Fibroblast of the conjunctiva (primary cell): ENCODE measurements at places on chromosomes 2 and 18.

DNA sequence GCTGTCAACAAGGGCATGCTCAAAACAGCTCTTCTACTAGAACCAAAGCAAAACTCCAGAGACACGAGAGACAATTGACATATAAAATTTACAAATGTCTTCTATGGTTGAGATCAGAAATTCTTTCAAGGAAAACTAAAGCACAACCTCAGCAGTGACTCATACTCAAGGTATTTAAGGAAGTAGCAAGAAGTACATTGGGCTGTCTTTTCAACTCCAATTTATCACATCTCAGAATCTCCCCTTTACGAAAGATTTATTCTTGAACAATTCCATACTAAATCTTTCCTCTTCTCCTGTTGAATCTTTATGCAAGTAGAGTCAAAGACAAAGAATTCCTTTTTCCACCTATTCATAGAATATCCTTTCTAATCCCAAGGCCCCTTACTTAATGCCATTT lies 324.0 kb downstream of the IRS1 start:
- no peak for DNase-seq

- no peak for DNase-seq
Measured at GRCh38 chr18:78754311-78755043, 225.1 kb upstream of the SALL3 start.

- peak; percentile 55 for DNase-seq
Measured at GRCh38 chr2:152354909-152355308, 19.9 kb downstream of the FMNL2 start.

- DNase-seq: no peak
Measured at GRCh38 chr2:46390901-46391395, 88.4 kb upstream of the TMEM247 start.

DNA sequence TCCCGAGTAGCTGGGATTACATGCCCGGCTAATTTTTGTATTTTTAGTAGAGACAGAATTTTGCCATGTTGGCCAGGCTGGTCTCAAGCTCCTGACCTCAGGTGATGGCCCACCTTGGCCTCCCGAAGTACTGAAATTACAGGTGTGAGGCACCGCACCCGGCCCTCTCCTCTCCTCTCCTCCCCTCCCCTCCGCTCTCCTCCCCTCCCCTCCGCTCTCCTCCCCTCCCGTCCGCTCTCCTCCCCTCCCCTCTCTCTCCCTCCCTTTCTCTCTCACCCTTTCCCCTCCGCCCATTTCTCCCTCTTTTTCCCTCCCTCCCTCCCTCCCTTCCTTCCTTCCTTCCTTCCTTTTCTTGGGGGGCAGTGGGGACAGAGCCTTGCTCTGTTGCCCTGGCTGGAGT lies 28.4 kb downstream of the CD8B start:
- no peak for DNase-seq

- no peak for DNase-seq
Measured at GRCh38 chr2:210798180-210798579, 241.8 kb downstream of the CPS1 start.

DNA sequence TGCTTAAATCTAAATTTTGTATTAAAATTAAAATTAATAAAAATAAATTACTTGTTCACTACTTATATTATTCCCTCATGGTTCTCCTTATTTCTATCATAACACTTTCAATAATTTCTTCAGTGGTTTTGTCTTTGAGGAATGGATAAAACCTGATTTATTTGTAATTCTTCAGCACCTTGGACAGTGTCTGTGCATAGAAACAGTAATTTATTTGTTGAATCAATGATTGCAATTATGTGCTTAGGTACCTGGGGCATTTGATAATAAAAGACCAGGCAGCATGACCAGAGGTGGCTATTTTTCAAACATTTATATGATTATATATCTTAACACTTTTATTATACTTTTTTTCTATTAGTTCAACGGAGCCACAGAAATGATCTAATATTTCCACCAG lies 1062.7 kb downstream of the DSC3 start:
- no peak for DNase-seq

DNA sequence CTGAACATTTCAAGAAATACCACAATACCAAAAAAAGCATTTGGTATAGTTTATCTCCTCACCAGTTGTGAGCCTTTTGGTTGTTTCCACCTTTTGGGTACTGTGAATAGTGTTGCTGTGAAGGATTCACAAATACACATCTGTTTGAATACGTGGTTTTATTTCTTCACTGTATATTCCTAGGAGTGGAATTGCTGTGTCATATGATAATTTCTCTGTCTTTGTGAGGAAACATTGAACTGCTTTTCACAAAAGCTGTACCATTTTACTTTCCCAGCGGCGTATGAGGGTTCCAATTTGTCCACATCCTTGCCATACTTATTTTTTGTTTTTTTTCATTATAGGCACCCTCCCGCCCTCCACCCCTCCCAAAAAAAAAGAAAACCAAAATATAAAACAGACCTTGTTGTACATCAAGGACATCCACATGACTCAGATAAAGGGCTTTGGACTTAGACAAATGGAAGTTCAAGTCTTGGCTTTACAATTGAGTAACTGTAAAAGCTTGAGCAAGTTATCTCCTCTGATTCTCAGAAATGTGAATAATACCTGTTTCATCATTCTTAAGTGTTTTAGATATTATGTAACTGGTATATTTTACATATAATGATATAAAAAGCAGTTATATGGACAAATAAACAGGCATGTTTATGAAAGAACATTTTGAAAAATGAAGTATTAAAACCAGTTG lies 19.0 kb downstream of the UBE2E3 start:
- no peak for DNase-seq

DNA sequence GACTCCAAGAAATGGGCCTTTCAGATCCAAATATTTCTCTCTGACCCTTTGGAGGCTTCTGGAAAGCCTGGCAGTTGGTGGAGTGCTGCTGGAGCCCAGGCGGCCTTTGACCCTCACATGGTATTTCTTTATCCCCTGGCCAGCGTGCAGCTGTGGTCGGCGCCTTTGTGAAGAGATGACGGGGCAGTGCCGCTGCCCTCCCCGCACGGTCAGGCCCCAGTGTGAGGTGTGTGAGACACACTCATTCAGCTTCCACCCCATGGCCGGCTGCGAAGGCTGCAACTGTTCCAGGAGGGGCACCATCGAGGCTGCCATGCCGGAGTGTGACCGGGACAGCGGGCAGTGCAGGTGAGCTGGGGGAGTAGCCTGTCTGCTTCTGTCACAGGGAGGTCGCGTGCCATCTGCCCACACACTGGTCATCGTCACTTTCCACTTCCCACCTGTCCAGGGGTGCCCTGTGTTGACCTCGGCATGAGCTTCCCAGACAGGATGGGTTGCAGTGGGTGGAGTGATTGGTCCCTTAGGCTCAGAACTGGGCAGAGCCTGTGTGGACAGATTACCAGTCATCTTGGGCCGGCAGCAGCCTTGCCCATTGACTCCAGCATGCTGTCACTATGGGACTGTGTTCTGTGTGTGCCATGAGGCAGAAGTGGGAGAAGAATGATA lies 158.2 kb downstream of the LAMA3 start:
- DNase-seq: no peak

GRCh38 chr2:181613241-181613640 lies 43.7 kb downstream of the CERKL start:
- no peak for DNase-seq

DNA sequence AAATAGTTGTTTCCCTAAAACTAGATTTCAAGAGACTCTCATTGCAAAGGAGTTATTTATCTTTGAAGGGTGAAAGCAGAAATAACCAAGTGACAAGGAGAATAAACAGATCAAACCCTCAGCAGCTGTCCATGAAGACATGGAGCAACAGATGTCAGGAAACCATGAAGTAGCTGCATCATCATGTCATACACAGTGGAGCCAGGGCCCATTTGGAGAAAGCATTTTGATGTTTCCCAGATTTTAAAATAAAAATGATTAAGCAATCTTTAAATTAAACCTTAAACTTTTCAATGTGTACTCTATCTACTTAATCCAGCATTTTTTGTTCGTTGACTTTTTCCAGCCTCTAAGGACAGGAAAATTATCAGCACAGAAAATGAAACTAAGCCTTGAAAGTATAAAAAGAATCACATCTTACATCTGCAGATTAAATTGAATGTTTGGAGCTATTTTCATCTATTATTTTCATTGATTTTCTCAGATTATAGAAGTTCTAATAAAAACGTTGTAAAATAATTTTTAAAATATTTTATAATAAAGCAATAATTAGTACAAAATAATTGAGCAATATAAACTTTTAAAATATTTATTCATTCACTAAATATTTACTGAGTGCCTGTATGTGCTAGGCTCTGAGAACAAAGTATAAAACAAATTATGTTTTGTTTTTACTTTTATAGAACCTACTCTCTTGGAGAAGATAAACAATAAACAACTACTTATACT lies 860.1 kb downstream of the BCL11A start:
- DNase-seq: no peak

GRCh38 chr2:197237291-197238042 lies 73.1 kb downstream of the ANKRD44 start:
- no peak for DNase-seq

- DNase-seq: no peak
Measured at GRCh38 chr2:50111067-50111466, 920.9 kb downstream of the NRXN1 start.

- DNase-seq: no peak
Measured at GRCh38 chr2:10254373-10255188, 48.1 kb upstream of the HPCAL1 start.

DNA sequence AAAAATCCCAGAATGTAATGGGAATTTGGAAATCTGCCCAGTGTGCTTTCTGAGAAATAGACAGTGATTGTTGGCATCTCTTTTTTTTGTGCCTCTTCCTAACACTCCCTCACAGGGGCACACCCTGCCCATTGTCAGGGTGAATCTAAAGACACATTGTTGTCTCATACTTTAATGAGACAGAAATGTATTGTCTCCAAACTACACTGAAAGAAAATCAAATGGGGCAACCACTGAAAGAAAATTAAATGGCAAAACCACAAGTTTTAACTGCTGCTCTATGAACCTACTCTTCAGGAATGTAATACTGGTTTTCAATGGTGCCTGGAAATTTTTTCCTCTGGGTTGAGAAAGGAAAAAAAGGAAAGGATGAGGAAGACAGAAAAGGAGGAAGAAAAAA lies 43.2 kb upstream of the GLS start:
- DNase-seq: no peak

DNA sequence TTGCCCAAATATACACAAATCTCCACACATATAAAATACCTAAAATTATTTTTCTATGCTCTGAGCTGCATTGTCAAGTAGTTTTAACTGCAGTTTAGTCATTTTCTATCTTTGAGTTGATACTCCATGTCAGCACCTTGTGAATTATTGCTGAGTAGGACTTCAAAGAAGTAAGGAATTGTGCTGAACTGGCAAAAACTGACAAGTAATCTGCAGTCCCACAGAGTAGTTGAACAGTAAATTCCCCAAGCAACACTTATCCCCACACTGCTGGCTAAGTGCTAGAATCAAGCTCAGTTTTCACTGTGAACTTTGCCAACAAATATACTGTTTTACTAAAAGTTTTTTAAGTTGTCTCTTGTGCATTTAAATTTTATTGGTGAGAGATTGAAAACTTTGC lies 141.8 kb upstream of the ST6GAL2 start:
- DNase-seq: no peak

- DNase-seq: no peak
Measured at GRCh38 chr2:96806468-96807126, 9.5 kb upstream of the CNNM3 start.

DNA sequence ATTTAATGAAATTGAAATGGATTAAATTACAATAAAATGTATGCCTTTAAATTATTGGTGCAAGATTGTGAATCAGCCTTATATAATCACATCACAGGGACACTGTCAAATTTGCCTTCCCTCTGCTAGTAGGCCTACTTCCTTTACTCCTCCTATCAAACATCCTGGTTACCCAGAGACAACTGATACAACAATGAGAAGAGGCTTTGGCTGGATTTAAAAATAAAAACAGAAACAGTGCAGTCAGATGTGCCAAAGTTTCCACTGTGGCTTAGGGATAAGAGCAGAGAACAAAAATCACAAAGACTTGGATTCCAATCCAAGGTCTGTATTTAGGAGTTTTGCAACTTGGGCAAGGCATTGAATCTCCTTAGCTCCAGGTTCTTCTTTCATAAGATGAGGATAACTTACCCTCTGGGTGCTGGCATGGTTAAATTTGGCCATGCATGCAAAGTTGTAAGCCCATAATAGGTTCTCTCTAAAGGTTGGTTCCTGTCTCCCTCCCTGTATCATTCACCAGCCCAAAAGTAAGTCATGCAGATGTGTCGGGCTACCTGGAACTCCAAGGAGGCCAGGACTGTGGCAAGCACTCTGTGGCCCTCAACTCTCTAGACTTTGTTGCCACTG lies 99.3 kb upstream of the LRATD1 start:
- no peak for DNase-seq

DNA sequence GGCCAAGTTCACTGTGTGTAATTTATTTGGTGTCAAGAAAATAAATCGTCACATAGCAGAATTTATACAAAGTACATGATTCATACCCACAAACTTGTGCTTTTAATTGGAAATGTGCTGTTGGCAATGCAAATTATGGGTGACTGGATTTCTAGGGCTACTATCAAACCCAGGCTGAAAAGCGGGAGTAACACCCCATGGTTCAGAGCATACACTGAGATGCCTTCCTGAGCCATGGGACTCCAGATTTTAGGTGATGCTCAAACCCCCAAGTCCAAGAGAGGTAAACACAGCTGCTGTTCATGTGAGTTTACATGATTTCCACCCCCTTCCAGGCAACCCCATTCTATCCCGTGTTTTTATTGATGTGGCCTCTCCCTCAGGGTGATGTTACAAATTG lies 565.9 kb upstream of the ID2 start:
- no peak for DNase-seq

GRCh38 chr2:39093218-39093898 lies 27.5 kb downstream of the SOS1 start:
- DNase-seq: no peak

GRCh38 chr2:115364093-115364492 lies 921.7 kb downstream of the DPP10 start:
- no peak for DNase-seq

DNA sequence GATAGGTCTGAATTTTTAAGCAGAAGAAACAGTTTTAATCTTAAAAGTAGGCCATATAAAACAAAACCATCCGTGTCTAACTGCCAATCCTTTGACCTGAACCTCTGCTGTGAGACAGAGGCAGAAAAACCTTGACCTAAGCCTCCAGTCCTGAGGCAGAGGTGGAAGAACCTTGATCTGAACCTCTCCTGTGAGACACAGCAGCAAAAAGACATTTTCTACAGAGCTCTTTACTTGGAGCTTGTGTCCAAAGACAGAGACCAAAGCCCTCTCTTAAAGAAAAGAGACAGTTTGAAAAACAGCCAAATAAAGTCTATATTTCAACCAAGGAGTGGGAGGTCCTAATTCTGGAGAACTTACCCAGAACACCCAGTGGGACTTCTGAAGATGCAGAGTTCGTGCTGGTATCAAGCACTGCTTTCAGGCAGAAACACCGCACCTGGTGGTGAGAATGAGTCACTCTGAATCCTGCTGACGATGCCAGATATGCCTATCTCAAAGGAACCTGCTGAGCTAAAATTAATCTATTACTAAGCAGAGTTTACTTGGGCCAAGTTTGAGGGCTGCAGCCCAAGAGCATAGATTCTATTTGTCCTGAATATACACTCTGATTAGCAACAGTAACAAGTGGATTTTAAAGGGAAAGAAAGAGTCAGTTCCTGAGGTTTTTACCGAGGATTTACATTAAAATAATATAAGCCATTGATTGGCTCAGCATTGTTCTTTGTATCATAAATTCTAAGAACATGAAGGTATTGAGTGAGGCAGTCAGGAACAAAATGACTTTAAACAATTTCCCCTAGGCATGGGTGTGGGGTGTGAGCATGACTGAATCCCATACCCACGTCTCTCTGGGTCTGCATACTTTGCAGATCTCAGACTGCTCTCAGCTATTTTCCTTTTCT lies 806.4 kb downstream of the TRIB2 start:
- DNase-seq: no peak
